SK-N-SH (cell line): ENCODE measurements at places on chromosomes 1 and 21. TPM values are rescaled to one million over a fixed set of nuclear protein-coding genes. Genes with fewer than 3 reads are reported as not detected.

- no peak for DNase-seq
- no peaks in the 10 kb centered on the region for H3K27me3 ChIP-seq
- H3K4me1 ChIP-seq: peaks cover 3% of the 10 kb centered on the region
- no peaks in the 10 kb centered on the region for H3K36me3 ChIP-seq
Measured at GRCh38 chr21:27429710-27430341, 462.9 kb upstream of the ADAMTS5 start.

The LAMC2 gene
- 0.15 and 0.16 TPM in 2 replicates for polyA plus RNA-seq

The OLIG2 gene
- polyA plus RNA-seq: not detected in 2 replicates

- H3K27me3 ChIP-seq: no peaks in the 10 kb centered on the region
- H3K27ac ChIP-seq: no peak overlapping the region
- H3K4me3 ChIP-seq: no peak overlapping the region
- no peaks in the 10 kb centered on the region for H3K36me3 ChIP-seq
- no peaks in the 10 kb centered on the region for H3K4me1 ChIP-seq
Measured at GRCh38 chr21:27589781-27590180, 622.9 kb upstream of the ADAMTS5 start.

GRCh38 chr1:206512058-206512850 lies 4.9 kb downstream of the RASSF5 start:
- no peaks in the 10 kb centered on the region for H3K27me3 ChIP-seq
- no peak for DNase-seq
- H3K4me3 ChIP-seq: no peak overlapping the region
- H3K36me3 ChIP-seq: no peaks in the 10 kb centered on the region

The FAM151A gene
- not detected in 2 replicates for polyA plus RNA-seq

The FCRL1 gene
- polyA plus RNA-seq: not detected in 2 replicates

DNA sequence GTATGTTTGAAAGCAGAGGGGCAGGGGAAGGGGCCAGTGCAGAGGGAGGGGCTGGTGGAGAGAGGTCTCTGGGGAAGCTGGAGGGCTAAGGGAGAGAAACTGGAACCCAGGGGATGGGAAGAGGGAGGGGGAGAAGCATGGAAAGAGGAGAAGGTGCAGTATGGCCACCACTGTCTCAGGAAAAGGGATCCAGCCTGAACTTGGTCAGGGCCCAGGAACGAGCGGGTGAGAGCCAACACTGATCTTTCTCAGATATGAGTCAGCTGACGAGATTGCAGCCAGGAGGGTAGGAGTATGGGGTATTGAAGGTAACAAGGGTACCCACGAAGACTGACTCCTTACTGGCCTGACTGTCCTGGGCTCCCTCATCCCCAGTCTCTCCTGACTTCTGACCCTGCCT lies 18.0 kb downstream of the TIE1 start:
- DNase-seq: no peak
- H3K4me1 ChIP-seq: no peaks in the 10 kb centered on the region
- no peak overlapping the region for H3K27ac ChIP-seq
- no peaks in the 10 kb centered on the region for H3K27me3 ChIP-seq
- H3K36me3 ChIP-seq: no peaks in the 10 kb centered on the region

The ACBD3 gene
- 17.8 and 26.3 TPM in 2 replicates for polyA plus RNA-seq

The PADI1 gene
- polyA plus RNA-seq: 0.26 and 0.62 TPM in 2 replicates

- H3K4me3 ChIP-seq: no peak overlapping the region
- no peak for DNase-seq
- no peaks in the 10 kb centered on the region for H3K27me3 ChIP-seq
- no peaks in the 10 kb centered on the region for H3K36me3 ChIP-seq
- peak overlapping the region; percentile 28; the same call in 1 of the 2 replicates for H3K27ac ChIP-seq
- peaks cover 10% of the 10 kb centered on the region; the same call in 1 of the 2 replicates for H3K4me1 ChIP-seq
Measured at GRCh38 chr1:68331117-68331865, 99.0 kb upstream of the WLS start.

DNA sequence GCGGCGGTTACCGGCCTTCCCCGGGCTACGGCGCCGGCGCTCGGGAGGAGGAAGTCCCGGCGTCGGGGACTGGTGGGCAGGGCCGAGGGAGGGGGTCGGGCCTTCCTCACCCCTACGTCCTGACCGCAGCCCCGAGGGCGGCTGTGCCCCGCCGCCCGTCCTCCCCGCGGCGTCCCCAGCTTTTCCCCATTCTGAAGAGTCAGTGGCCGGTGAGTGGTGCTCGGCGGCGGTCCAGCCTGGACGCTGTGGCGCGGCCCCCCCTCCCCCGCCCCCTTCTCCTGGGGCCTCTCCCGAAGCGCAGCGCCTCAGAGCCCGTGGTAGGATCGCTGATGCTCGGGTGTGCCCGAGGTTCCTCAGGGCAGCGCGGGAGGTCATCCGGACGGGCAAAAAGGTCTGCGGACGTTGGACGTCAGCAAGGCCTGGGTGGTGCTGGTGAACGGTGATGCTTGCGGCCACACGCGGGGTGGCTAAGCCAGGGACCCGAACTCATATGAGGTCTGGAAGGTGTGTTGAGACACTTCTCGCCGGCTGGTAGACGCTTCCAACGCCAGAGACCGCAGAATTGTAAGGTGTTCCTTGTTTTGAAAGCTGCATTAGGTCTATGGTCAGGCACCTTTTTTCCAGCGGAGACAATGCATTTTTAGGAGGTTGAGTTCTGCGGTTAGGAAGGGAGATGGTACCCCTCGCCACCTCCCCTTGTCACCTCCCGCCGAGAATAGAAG lies 725 bp downstream of the SLC25A33 start:
- H3K27me3 ChIP-seq: no peaks in the 10 kb centered on the region
- peak overlapping the region; percentile 84 for H3K27ac ChIP-seq
- DNase-seq: peak; percentile 87
- H3K4me1 ChIP-seq: no peaks in the 10 kb centered on the region; the same call in 1 of the 2 replicates
- H3K36me3 ChIP-seq: no peaks in the 10 kb centered on the region
- H3K4me3 ChIP-seq: peak overlapping the region; percentile 67

DNA sequence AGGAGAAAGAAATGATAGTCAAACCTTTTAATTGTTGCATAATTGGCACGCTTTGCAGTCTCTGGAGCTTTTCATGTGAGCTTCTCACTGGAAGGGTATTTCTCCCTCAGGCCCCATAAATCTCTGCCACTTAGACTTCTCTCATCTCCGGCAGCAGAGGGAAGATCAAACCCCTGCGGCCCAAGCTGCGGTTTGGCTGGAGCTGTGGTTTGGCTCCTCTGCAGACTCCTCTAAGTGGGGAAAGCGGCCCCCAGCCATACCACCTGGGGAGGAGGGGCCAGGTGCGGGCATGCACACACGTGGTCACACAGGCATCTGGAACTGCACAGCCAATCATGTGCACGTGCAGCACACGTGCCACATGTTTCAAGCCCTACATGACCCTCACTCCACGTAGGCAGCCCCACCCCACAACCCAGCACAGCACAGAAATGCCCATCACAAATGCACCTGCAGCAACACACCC lies 58.3 kb downstream of the UBE2T start:
- H3K36me3 ChIP-seq: no peaks in the 10 kb centered on the region
- no peaks in the 10 kb centered on the region for H3K27me3 ChIP-seq
